ENCODE measurements at places on chromosomes 4 and X. TPM values are rescaled to one million over a fixed set of nuclear protein-coding genes. Genes with fewer than 3 reads are reported as not detected.

Gene GPC4
- 25.0 TPM for polyA plus RNA-seq

Gene SLC6A14
- 0.17 TPM for polyA plus RNA-seq

DNA sequence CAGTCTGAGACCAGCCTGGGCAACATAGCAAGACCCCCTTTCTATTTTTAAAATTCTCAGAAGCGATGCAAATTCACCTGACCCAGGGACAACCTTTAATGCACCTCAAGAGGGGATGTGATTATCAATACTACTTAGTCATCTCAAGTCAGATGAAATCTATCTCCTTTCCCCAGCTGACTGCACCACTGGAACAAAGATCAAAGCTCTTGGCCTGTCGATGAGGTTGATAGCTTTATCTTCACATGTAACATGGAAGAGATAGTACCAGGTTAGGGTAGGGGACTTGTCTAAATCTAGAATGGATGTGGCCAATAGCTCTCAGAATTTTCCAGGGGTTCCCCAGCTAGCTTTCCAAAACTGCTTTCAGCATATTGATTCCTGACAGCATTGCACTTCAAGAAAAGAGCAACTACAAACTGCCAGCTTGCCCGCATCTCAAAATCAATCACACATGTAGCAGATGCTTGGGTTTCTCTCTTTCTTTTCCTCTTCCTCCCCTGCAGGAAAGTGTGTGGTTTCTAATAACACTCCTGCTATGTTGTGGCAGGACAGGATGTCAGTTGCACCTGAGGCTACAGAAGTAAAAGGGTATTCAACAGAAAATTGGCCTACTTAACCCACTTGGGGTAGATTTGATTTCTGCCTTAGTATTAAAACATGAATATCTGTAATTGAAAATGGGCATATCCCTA is 12.2 kb upstream of the TMEM164 start:
- no peak for DNase-seq

GRCh38 chr4:19187096-19187495 is 1064.6 kb upstream of the SLIT2 start:
- DNase-seq: no peak

Gene GPM6B
- polyA plus RNA-seq: 10.7 TPM

Gene PDCL2
- not detected for polyA plus RNA-seq

DNA sequence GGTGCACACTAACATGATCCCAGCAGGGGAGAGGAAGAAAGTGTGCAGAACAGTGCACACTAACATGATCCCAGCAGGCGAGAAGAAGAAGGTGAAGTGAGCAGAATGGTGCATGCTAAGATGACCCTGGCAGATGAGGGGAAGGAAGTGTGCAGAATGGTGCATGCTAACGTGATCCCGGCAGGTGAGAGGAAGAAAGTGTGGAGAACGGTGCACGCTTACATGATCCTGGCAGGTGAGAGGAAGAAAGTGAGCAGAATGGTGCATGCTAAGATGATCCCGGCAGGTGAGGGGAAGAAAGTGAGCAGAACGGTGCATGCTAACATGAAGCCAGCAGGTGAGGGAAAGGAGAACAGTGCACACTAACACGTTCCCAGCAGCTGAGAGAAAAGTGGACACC is 83.7 kb downstream of the ACOX3 start:
- DNase-seq: no peak

Gene WNK3
- 2.7 TPM for polyA plus RNA-seq

GRCh38 chr4:87388901-87389300 is 2.1 kb downstream of the HSD17B11 start:
- no peak for DNase-seq

- no peak for DNase-seq
Observed at GRCh38 chr4:52001616-52002015, 18.5 kb downstream of the LRRC66 start.

- DNase-seq: no peak
Observed at GRCh38 chr4:32958586-32958985, 2238.4 kb downstream of the PCDH7 start.

DNA sequence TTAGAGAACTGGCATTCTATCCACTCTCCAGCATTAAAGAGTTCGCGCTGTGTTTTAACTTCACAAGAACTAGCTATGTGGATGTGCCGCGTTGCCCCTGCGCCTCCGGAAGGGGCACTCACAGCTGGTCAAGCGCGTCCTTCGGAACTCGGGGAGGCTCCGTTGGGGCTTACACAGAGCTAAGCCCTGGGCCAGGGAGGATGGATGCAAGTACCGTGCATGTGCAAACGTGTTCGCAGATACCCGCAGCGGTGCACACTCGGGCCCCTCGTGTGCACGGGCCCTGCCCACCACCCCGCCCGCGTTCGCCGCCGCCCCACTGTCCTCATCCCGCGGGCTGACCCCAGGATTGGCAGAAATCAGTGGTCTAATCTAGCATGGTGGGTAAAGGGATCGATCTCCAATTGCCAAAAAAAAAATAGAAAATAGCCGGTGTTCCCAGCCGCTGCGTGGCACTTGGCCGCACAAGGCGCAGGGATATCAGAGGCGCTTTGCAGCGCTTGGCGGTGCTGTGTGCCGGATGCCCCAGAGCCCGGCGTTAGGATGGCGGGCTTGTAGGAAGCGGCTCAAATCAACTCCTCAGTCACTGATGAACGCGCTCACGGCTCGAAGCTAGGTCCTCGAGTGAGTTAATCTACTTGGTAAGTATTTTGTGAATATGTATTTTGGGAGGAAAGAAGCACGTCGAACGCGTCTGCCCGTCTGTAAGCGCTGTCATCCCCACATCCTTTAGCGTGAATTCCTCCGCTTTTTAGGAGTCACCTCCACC is 989 bp upstream of the PCDH10 start:
- no peak for DNase-seq

Gene BCORL1
- polyA plus RNA-seq: 17.7 TPM

Gene MEPE
- polyA plus RNA-seq: not detected

GRCh38 chrX:19019996-19020395 is 36.1 kb upstream of the PHKA2 start:
- no peak for DNase-seq

DNA sequence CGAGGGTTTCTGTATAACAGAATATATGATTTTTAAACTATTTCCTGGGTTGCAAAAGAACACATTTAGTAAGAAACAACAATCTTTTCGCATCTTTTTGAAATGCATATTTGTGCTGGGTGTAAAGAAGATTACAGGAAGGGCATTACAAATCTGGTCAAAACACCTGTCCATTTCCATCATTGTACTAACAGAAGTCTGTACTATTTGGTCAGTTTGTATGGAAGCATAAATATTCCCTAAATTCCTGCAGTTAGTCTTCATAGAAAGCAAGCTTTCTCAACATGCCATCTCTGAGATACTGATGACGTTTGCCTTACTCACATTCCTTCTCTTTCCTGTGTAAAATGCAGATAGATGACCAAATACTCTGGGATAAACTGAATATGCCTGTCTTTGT is 203.3 kb downstream of the NWD2 start:
- no peak for DNase-seq

Gene GUCY1B1
- 83.0 TPM for polyA plus RNA-seq

DNA sequence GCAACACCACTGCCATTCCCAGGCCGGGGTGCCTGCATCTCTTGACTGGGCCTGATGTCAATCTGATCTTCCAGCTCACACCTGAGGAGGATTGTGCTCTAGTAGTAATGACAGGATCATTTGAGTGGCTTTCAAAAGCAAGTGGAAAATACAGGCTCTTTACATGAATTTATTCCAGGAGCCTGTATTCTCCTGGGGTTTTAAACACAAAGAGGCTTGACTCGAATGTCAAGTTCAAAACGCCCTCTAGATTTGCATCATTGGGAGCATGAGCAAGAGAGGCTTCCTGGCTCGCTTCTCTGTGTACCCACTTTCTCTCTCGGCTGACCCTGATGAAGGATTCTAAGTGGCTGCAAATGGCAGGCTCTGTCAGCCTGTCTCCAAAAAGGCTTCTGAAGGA is 199.5 kb upstream of the PUDP start:
- no peak for DNase-seq

DNA sequence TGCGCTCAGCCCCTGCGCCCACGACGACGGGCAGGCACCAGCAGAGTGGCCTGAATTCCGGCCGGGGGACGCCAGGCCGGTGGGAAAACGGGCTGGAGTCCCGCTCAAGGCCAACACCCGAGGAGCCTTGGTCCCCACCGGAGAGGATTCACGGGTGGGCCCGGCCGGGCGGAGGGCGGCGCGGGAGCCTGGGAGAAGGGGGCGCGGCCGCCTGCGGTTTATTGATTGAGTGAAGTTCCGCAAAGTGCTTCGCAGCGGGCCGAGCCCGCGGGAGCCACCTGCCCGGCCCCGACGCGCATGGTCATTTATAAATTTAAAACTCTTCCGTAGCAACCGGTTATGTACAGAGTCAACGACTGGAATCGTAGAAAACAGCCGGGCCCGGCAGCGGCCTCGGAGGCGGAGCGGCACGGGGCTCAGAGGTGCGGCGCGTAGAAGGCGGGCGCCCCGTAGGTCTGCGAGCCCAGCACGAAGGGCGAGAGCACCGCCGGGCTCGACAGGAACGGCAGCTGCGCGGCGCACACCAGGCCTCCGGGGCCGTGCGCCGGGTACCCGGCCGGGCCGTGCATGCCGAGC is 3.6 kb downstream of the NKX1-1 start:
- no peak for DNase-seq

DNA sequence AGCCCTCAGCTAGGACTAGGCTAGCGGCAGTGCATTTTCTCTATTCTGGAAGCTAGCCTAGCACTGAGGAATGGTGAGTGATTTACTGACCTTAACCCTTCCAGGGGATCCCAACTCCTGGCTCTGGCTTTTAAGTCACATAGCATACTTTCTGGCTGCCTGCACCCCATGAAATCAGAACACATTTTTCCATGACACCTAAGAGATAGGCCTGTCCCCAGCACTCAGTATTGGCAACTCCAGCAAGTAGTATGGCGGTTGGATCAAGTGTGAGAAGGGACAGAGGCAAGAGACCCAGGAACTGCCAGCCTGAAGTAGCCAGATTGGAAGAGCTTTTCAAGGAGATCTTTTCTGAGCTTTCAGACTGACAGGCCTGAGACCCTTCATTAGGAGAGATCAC is 8.2 kb downstream of the FGF16 start:
- no peak for DNase-seq

Gene XPNPEP2
- 52.9 TPM for polyA plus RNA-seq

DNA sequence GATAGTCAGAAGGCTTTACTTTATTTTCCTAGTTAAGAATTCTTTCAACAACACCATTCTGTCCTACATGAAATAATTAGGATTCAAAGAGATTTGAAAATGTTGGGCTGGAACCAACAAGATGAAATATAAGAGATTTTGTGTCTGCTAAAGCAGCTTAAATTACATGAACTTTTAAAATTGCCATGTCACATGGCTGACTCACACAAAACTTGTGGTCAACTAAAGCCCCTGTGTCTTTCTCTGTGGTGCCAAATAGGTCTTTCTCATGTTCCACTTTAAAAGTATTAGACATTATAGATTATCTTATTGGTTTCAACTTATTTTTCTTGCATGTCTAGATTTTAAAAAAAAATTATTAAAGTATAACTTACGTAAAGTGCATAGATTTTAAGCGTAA is 60.8 kb upstream of the FHL1 start:
- no peak for DNase-seq

Gene DCLK2
- polyA plus RNA-seq: 13.4 TPM

GRCh38 chr4:20248155-20248558 is 3.5 kb upstream of the SLIT2 start:
- DNase-seq: no peak

GRCh38 chr4:119532319-119532718 is 96.3 kb downstream of the PDE5A start:
- DNase-seq: no peak

DNA sequence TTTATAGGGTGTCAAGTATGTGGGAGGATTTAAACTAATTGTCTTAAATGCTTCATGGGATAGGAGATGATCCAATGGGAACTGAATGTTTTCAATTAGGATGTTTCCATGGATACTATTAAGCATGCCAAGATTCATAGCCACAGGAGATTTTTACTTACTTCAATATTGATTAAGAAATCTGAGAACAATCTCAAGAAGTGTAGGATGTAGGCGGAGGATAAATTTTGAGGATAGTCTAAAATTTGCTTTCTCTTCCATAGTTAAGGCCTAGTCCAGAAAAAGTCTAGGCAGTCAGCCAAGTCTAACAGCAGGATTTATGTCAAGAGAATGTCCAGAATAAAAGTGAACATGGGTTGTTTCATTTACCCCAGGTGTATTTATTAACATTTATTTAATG is 32.8 kb downstream of the REPS2 start:
- DNase-seq: no peak

Gene CD40LG
- polyA plus RNA-seq: not detected

GRCh38 chrX:132443196-132444135 is 45.4 kb downstream of the MBNL3 start:
- DNase-seq: no peak

GRCh38 chrX:97843200-97843811 is 959.6 kb downstream of the RPA4 start:
- DNase-seq: no peak

DNA sequence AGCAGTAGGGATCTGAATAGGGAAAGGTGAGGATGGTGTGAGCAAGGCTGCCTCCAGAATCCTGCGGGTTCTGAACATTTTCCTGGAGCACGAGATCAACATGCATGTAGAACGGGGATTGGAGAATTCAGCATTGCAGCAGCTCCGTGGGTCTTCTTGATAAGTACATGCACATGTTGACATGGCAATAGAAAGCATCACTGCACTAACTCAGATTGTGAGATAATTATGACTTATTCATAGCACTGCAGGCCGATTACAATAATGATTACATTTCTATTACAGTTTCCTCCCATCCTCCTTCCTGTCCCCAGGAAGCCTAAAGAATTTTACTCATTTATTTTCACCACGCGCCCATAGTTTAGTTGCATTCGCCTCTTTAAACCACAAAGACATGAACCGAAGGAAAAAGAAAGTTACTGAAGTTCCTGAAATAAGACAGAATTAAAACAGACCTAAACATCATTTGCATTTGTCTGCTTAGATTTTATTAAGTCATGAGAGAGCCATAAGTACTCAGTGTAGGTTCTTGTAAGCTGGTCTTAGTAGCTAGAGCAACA is 61.3 kb upstream of the ARX start:
- DNase-seq: no peak

GRCh38 chr4:88719381-88719780 is 21.8 kb upstream of the NAP1L5 start:
- DNase-seq: no peak

Gene MAGEC2
- not detected for polyA plus RNA-seq

Gene CCDC160
- polyA plus RNA-seq: 16.1 TPM

Gene GPR50
- polyA plus RNA-seq: not detected

Measured in left renal pelvis (tissue), 4 donors.